HepG2 (cell line): ENCODE measurements at places on chromosomes 12 and 14. TPM values are rescaled to one million over a fixed set of nuclear protein-coding genes. Genes with fewer than 3 reads are reported as not detected.

GRCh38 chr12:25054076-25054782, 105.3 kb upstream of the BCAT1 start:
- DNase-seq: no peak

DNA sequence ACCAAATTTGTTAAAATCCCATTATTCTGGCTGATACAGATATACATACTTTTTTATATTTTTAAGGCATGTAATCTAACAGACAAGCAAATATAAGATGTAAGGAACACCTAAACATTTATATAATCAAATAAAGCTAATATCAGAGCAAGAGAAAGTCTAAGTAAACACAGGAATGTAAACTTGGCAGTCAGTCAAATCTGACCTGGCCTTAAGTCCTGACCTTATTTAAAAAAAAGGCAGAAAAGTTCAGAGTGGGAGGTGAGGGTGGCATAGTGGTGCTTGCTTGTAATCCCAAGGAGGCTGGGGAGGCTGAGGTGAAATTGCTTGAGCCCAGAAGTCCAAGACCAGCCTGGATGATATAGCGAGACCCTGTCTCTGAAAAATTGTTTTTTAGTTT, 152.6 kb downstream of the DERA start:
- DNase-seq: no peak

PCED1B gene
- 0.33 and 0.37 TPM in 2 replicates for polyA plus RNA-seq

- DNase-seq: no peak
These were observed 474 bp upstream of the CIT start for GRCh38 chr12:119877639-119877948.

- no peak for DNase-seq
These were observed 60.9 kb upstream of the FUT8 start for GRCh38 chr14:65351493-65352194.

PRICKLE1 gene
- polyA plus RNA-seq: not detected in 2 replicates

- no peak for DNase-seq
These were observed 21.1 kb downstream of the IFNG start for GRCh38 chr12:68138480-68138879.

- no peak for DNase-seq
These were observed 1237.0 kb upstream of the USP15 start for GRCh38 chr12:61023231-61023630.

DNA sequence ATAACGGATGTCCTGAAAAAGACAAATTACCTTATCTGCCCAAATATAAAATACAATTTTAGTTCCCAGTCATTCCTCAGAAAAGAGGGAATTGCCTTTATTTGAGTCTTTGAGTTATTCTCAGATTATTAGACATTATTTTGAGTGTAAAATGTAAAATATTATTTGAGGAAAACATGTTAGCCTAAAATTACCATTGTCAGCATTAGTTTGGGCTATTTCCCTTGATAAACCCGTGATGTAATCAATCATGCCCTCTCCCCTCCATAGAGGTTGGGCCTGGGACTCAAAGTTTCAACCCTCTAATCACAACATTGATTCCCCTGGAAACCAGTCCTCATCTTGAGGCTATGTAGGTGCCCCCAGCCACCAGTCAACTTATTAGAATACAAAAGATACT, 213.4 kb downstream of the NUBPL start:
- no peak for DNase-seq

IQSEC3 gene
- not detected in 2 replicates for polyA plus RNA-seq

GRCh38 chr12:27382924-27383323, 50.3 kb downstream of the BMAL2 start:
- DNase-seq: no peak

DNA sequence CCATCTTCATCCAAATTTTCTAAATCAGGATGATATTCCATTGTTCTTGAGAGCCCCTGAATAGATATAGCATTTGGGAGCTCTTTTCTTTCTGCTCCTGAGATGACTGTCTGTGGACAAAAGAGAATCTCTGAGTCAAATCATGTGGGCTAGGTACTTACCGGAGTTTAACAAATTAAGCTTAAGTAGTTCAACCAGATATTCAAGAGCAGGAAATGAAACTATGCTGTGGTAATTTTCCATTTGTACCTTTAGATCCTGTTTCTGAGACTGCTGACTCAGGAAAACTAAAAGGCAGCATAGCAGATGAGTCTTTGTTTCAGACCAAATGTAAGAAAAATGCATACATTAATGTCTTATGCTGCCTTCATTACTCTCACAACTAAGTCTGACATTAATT, at the start of gene CLEC7A:
CLEC7A (minus strand) TSS at position 158 of the 400 bp plus-strand sequence; CDS start at position 41, 117 bp downstream.
- DNase-seq: no peak

GRCh38 chr12:99388671-99389195, 258.8 kb upstream of the GARIN6 start:
- no peak for DNase-seq

NEMF gene
- polyA plus RNA-seq: 19.9 and 21.3 TPM in 2 replicates

DTD2 gene
- 22.3 and 22.5 TPM in 2 replicates for polyA plus RNA-seq

MYO1H gene
- polyA plus RNA-seq: not detected in 2 replicates

DNA sequence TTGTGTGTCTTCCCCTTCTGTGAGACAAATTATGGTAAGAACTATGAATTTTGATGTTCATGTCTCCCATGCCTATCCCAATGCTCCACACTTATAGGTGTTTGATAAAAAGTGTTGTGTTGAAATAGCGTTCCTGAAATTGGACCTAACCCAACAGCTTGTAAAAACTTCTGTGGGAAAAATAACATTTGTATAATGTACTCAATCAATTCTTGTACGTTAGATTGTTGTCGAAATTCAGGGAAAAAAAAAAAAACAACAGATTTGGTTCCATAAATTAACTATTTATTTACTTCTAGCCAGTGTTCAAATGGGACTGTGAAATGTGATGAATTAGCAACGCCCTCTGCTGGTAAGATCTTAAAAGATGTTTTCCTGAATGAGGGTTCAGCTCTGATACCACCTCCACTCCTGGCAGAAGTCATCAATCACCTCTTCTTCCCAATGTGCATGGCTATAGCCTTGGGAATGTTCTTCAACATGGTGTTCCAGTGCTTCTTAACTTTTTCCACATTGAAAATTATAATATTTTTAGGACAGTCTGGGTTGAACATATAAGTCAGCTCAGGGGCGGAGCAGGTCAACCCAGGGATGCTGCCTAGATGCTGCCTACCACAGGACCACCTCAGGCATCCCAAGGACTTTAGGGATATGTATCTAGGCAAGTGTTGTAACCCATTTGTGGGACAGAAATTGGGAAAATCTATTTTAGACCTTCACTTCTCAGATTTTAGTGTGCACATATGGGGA, 170.6 kb downstream of the OTOGL start:
- DNase-seq: peak; percentile 24

DNA sequence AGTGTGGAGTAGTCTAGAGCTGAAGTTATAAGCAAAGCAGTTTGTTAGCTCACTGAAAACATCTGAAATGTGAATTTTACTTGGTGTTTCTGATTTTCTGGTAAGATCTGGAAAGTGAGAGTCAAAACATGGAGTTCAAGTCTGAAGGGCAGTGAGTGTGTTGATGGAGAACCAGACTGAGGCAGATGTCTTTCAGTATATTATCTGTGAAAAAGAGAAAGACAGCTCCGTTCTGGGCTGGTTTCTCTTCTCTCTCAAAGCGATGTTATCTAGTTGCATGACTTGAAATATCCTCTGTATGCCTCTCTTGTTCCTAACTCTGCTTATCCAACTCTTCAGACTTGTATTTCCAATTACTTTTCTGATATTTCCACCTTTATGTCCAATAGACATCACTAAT, 381.9 kb upstream of the RGS6 start:
- DNase-seq: no peak

DNA sequence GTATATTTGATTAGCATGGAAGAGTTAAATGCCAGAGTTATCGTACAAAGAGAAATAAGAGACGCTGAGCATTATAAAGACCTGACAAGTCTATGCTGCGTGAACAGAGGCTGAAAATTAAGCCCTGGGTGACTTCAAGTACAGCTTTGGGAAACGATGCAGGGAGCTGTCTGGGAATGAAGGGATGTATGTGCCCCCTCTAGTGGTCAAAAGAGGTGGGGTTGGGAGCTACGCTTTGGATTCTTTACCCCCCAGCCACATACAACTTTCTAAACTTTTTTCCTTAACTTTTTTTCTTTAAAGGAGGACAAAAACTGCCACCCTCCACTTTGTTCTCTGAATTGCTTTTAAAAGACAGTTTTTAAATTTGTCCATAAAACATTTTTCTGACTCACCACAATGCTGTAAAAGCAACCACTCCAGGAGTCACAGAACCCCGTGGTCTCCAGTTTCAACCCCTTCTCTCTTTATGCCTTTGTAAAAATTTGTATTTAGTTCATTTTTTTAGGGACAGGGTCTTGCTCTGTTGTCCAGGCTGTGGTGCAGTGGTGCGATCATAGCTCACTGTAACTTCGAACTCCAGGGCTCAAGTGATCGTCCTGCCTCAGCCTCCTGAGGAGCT, 59.4 kb downstream of the ZNF664 start:
- DNase-seq: peak; percentile 36

DNA sequence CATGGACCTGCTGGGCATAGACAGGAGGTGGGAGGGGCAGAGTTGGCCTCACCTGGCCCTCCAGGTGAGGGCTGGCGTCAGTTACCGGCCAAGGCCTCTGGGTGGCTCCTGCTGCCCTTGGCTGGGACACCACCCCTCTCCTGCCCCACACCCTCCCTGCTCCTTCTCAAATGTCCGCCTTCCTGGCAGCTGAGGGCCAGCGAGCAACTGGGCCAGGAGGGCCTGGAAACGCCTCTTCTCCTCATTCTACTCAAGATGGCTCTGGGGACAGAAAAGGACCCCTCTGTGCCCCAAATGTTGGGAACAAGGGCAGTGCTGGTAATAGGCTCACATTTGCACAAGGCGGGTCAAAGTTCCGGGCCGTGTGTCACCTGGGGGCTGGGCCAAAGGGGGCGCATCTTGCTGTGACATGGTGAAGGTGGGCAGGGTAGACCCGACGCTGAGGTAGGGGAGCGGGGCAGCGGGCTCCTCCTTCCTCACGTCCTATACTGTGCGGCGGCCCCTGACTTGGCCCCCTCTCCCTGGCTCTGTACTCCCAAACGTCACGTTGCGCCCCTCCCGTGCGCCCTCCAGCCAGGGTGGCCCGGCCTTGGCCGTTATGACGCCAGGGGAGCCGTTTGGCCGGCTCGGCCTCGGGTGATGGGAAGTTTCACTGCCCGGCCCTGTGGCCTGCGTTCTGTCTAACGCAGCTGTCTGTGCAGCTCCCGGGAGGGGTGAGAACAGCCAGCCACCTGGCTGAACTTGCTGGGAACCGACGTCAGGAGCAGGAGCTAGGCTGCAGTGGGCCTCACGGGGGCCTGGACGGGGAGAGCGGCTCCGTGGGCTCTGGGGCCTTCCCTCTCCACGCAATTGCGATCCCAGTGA, 18.0 kb upstream of the DLK1 start:
- peak; percentile 37 for DNase-seq

DNA sequence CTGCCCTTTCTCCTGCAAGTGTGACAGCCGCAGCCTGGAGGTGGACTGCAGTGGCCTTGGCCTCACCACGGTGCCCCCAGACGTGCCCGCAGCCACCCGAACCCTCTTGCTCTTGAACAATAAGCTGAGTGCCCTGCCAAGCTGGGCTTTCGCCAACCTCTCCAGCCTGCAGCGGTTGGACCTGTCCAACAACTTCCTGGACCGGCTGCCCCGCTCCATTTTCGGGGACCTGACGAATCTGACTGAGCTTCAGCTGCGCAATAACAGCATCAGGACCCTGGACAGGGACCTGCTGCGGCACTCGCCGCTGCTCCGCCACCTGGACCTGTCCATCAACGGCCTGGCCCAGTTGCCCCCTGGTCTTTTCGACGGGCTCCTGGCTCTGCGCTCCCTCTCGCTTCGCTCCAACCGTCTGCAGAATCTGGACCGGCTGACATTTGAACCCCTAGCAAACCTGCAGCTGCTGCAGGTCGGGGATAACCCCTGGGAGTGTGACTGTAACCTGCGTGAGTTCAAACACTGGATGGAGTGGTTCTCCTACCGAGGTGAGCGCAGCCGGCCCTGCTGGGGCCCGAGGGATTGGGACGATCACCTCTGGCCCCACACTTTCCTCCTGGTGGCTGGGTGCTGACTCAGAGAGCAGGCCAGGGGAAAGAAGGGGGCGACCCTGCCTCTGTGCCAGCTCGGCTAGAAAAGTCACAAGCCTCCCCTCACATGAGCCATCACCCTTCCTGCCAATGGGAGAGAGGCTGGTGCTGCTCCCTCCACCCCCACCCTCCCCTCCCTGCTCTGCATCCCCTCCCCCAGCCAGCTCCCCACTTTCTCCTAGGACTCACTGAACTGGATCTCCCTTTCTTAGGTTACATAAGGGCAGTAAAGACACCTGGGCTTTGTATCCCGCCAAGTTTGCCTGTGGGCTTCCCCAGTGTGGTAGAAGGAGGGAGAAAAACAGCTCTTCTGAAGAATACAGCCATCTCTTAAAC, 10.9 kb downstream of the LRTM2 start:
- DNase-seq: peak; percentile 55

GRCh38 chr12:124914392-124915238, at the start of gene UBC:
UBC (minus strand) TSS chr12:124914650; CDS start chr12:124913771, 879 bp downstream.
- peak; percentile 76 for DNase-seq

DNA sequence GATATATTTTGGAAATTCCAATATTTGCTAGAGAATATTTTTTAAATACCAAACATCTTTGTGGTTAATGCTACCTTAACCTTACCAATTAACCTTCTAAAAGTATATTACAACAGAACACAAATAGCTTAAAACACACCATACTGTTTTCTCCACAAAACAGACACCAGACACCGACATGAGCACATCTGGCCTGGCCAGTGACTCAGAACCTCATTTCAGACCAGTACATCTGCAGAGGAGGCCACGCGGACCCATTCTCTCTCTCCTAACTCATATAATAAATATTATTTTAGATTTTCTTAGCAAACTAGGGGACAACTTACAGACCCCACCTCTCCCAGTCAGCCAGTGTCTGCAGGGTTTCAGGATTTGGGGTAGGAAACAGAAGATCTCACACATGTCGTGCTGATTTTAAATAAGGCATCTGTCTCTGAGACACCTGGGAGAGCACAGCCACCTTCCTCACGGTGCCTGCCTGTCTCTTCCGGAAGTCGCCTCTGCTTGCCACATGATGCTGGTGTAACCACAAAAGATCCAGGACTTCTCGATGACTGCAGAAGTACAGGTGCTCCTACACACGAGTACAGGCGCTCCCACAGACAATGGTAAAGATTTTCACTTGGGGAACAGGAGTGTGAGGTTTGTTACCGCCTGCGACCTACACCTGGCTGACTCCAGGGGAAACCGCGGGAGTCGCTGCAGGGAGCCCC, 9.7 kb upstream of the ANKLE2 start:
- DNase-seq: no peak

OR6C4 gene
- not detected in 2 replicates for polyA plus RNA-seq

PRIM1 gene
- polyA plus RNA-seq: 18.1 and 30.0 TPM in 2 replicates
